ENCODE measurements at places on chromosomes 1 and 21.

- DNase-seq = no peak
Observed at GRCh38 chr1:170664828-170665612, 1.1 kb downstream of the PRRX1 start.

- no peak for DNase-seq
Observed at GRCh38 chr21:37338671-37339551, 27.7 kb upstream of the DYRK1A start.

GRCh38 chr1:159952932-159953331 is 1.1 kb downstream of the SLAMF9 start:
- DNase-seq = no peak

- no peak for DNase-seq
Observed at GRCh38 chr1:31428436-31429221, 15.6 kb downstream of the SERINC2 start.

- no peak for DNase-seq
Observed at GRCh38 chr1:11024154-11024873, 11.9 kb downstream of the TARDBP start.

DNA sequence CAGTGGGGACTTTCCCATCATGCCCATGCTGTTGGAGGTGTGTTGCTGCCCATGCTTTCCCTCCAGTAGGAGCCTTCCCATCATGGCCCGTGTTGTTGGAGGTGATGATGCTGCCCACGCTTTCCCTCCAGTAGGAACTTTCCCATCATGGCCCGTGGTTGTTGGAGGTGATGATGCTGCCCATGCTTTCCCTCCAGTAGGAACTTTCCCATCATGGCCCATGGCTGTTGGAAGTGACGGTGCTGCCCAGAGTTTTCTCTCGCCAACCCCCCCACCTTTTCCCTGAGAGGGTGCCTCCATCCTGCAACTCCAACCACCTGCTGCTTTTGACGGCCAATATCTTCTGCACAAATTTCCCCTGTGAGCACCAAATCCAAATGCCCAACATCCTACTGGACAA is 205.7 kb downstream of the TOMM20 start:
- no peak for DNase-seq
